ENCODE measurements at places on chromosomes 3 and 15.

DNA sequence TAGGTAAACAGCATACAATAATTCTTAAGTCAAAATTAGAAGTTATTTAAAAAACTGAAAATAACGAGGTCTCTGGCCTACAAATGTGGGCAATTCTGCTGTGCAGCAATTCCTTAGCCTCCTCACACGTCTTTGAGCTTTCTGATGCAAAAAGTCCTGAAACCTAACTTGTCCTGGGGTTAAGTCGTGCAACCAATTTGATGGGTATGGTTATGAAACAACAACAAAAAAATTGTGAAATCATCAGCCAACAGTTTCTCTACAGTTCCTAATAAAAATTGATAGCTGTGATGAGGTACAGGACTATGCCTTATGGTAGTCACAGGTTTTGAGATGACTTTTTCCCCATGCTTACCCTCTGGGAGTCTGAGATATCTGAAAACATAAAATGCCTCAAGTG, 6.5 kb upstream of the GLB1 start:
- no peak for DNase-seq

DNA sequence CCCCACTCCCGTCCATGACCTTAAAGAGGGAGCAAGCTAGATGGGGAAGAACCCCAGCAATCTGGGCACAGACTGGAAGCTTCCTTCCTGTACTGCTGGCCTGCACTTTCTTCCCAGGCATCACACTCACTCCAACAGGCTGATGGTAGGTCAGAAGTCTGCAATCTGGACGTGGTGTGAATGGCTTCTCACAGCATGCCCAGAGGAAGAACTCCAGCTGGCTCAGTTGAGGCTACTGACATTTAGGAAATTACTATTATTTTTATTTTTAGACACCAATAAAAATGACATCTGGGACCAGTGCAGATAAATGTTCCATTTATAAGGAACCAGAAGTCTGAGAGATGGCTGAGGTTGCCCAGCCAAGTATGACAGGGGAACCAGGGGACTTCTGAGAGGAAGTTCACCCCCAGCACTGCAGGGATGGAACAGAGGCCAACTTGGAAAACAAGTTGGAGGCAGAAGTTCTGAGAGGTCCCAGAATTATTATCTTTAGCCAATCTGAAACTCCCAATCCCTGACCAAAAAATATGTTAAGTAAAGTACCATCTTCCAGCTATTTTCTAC, 163.8 kb upstream of the CTNNB1 start:
- DNase-seq: no peak

- no peak for DNase-seq
Observed at GRCh38 chr3:10759495-10759894, 56.5 kb upstream of the SLC6A11 start.

- DNase-seq: no peak
Observed at GRCh38 chr3:66397745-66398144, 103.1 kb downstream of the LRIG1 start.

DNA sequence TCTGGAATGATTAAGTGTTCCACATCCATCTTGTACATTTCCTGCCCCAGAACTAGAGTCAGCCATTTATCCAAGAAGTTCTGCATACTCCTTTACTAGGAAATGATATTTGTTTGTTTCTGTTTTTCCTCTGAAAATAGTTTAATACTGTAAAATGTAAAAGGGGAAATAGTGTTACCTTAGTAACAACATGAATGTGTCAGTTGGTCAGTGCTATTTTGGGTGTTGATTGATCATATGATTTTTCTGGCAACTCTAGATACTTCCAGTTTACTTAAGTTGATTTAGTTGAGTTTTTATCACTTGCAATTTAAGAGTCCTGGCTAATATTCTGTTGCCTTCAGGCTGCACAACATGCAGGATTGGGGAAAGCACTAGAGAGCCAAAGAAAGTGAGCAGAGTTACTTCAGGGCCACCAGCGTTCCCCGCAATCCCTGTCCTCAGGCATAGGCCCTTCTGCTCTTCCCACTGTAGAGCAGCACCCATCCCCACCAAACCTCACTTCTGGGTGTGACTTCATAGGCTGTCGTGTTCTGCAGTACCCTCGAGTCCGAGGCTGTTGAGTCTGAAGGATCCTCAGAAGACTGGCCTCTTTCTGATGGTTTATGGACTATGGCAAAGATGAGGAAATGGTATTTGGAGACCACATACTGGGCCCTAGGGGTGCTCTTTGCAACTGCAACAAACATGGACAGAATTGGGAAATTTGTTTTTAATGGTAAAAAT, 69.0 kb downstream of the CHD2 start:
- DNase-seq: no peak

DNA sequence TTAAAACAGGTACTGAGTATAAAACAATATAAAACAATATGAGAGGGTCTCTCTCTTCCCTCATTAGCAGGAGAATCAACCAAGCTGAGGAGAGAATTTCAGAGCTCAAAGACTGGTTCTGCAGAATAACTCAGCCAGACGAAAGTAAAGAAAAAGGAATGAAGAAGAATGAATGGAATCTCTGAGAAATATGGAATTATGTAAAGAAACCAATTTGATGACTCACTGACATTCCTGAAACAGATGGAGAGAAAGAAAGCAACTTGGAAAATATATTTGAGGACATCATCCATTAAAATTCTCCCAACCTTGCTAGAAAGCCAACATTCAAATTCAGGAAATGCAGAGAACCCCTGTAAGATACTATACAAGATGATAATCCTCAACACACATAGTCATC, 630.9 kb downstream of the PYDC2 start:
- DNase-seq: no peak
